ENCODE measurements at places on chromosomes 1 and 21. TPM values are rescaled to one million over a fixed set of nuclear protein-coding genes. Genes with fewer than 3 reads are reported as not detected.

Gene UTS2
- 0.06 TPM for polyA plus RNA-seq

- no peak for DNase-seq
Measured at GRCh38 chr1:54506594-54506993, 41.4 kb upstream of the ACOT11 start.

Gene FASLG
- not detected for polyA plus RNA-seq

Gene CLEC20A
- not detected for polyA plus RNA-seq

Measured in AG04450 (cell line).